ENCODE measurements at places on chromosomes 16 and 17.

DNA sequence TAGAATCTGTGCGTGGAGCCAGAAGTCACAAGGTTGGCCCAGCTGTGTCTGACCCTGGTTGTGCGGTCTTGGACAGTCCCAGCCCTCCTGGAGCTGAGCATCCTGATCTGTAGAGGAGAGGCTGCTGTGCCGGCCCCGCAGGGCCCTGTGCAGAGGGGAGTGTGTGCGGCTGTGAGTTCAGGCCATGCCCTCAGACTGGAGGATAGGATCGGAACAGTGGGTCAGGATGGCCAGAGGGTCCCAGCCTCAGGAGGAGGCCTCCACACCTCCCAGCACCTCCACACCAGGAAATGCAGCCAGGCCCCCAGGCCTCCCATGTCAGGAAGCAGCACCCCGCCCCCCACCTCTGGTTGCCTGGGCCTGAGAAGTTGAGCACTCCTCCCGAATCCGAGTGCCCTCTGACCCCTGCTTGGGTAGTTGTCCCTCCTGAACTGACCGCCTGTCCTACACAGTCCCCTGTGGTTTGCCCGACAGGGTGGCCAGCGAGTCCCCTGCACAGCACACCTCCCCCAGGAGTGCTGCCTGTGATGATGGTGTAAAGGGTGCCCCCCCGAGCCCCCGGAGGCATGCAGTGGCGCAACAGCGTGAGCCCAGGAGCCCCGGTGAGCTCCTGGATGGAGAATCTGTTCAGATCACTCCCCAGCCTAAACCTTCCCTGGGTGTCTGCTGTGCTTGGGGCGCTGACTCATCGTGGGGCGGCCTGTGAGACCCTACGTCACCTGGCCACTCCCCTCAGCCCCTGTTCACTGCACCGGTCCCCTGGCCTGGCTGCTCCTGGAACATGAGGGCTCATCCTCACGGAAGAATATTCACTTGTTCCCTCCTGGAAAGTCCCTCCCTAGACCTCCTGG lies 285.2 kb downstream of the SEC14L1 start:
- peaks cover 75% of the 10 kb centered on the region for H3K4me1 ChIP-seq
- no peaks in the 10 kb centered on the region for H3K27me3 ChIP-seq
- peak; percentile 49 for DNase-seq
- no peaks in the 10 kb centered on the region for H3K36me3 ChIP-seq

GRCh38 chr17:77640916-77641605 lies 317.4 kb upstream of the TNRC6C start:
- no peak for DNase-seq
- H3K27ac ChIP-seq: no peak overlapping the region
- H3K4me3 ChIP-seq: no peak overlapping the region

DNA sequence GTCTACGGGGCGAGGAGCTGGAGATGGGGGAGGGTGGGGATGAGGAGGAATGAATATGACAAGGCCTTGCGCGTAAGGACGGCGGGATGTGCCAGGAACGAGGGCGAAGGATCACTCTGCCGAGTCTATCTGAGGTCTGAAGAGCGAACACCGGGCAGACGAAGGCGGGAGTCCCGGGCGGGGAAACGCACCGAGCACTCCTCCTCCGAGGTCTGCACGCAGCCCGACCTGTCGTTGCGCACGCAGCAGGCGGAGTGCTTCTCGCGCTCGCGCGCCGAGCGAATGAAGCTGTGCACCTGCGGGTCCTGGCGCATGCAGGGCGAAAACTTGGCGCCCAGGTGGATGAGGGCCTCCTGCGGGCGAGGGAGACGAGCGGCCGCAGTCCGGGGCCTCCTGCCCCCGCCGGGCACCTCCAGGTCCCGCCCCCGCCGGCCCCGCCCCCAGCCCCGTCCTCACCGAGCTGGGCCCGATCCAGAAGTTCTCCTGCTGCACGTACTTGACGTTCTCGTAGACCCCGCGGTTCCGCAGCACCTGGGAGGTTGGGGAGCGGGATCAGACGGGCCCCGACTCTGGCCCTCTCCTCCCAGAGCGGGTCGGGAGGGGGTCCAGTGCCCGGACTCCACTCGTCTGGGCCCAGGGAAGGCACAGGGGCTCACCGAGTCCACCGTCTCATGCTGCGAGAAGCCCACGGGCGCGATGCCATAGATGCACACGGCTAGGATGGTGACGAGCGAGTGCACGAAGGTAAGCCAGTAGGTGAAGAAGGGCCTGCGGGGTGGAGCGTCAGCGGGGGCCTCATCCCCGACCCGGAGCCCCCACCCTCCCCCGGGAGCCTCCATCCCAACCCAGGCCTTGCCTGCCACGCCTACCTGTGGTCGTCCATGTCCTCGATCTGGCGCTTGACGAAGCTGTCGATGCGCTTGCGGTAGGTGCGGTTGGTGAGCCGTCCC lies 7.6 kb downstream of the SNRNP25 start:
- no peak for DNase-seq
- H3K4me3 ChIP-seq: no peak overlapping the region
- peaks cover 4% of the 10 kb centered on the region for H3K4me1 ChIP-seq
- H3K27me3 ChIP-seq: peaks cover 3% of the 10 kb centered on the region
- H3K27ac ChIP-seq: no peak overlapping the region
- peaks cover 3% of the 10 kb centered on the region for H3K36me3 ChIP-seq

GRCh38 chr16:4498546-4499195 lies 22.5 kb downstream of the HMOX2 start:
- H3K36me3 ChIP-seq: peaks cover 4% of the 10 kb centered on the region
- no peak overlapping the region for H3K4me3 ChIP-seq
- no peaks in the 10 kb centered on the region for H3K27me3 ChIP-seq
- no peak overlapping the region for H3K27ac ChIP-seq
- no peak for DNase-seq

- no peaks in the 10 kb centered on the region for H3K36me3 ChIP-seq
- H3K4me1 ChIP-seq: peaks cover 3% of the 10 kb centered on the region
- peaks cover 9% of the 10 kb centered on the region for H3K27me3 ChIP-seq
- no peak overlapping the region for H3K4me3 ChIP-seq
Observed at GRCh38 chr16:83794860-83795554, 12.8 kb upstream of the HSBP1 start.

- no peak for DNase-seq
- no peak overlapping the region for H3K27ac ChIP-seq
- no peaks in the 10 kb centered on the region for H3K36me3 ChIP-seq
- no peaks in the 10 kb centered on the region for H3K27me3 ChIP-seq
- no peak overlapping the region for H3K4me3 ChIP-seq
Observed at GRCh38 chr17:1752425-1753262, 9.2 kb upstream of the SERPINF1 start.

GRCh38 chr16:14502256-14502875 lies 127.7 kb downstream of the PARN start:
- H3K4me3 ChIP-seq: no peak overlapping the region
- no peaks in the 10 kb centered on the region for H3K27me3 ChIP-seq
- H3K36me3 ChIP-seq: peaks cover 4% of the 10 kb centered on the region
- H3K4me1 ChIP-seq: peaks cover 14% of the 10 kb centered on the region

DNA sequence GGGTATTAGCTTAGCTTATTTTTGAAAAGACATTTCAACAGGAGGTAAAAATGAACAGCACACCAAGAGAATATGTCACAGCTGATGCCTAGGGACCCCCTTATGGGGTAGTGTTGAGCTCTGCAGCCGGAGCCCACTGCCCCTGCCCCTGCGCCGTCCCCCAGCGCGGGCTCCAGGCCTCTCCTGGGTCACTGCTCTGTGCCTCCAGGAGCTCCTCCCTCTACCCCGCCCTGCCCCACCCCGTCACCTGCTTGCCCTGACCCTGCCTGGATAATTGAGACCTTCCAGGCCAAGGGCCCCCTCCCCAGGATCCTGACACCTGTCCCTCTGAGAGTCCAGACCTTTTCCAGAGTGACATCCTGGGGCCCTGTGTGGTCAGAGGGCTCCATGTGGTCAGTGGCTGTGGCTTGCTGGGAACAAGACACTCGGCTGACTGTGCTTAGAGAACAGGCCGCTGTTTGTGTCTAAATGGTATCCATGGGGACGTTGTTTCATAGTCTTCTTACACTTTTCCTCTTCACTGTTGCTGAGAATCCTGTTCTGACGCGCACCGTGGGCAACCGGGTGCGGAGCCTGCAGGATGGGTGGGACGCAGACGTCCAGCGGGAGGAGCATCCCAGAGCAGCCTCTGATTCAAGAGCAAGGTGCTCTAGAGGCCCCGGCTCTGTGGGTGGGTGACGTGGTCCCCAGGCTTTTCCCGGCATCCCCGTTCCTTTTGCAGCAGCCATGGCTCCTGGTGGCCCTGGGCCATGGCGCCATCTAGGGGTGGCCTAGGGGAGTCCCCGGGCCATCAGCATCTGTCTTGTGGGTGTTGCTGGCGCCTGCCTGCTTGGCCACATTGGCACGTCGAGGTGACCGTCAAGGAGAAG lies 20.0 kb upstream of the WFIKKN1 start:
- DNase-seq: peak; percentile 66
- no peak overlapping the region for H3K27ac ChIP-seq
- H3K4me3 ChIP-seq: no peak overlapping the region
- H3K27me3 ChIP-seq: no peaks in the 10 kb centered on the region

DNA sequence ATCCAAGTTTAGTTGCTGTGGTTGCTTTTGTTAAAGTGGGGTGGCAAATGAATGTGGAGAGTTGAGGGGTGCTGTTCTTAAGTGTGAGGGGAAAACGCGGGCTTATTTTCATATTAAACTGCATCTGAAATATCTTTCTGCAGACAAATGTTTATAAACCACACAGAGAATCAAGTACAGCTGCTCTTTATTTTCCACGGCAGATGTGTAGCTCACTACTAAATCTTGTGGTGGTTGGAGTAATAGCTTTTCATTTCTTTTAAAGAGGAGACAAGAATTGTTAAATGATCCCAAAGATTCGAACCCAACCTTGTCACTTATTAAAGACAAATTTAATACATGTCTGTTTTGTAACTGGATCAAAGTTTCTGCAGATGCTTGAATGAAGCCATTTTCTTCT lies 2.1 kb downstream of the CLTC start:
- peaks cover 61% of the 10 kb centered on the region for H3K4me1 ChIP-seq
- peaks cover 16% of the 10 kb centered on the region for H3K36me3 ChIP-seq
